ENCODE measurements at places on chromosomes 3 and 15. TPM values are rescaled to one million over a fixed set of nuclear protein-coding genes. Genes with fewer than 3 reads are reported as not detected.

- no peak for DNase-seq
Measured at GRCh38 chr3:119880966-119881365, 99.1 kb downstream of the NR1I2 start.

- DNase-seq: no peak
Measured at GRCh38 chr15:43799209-43799944, 643 bp downstream of the SERINC4 start.

DNA sequence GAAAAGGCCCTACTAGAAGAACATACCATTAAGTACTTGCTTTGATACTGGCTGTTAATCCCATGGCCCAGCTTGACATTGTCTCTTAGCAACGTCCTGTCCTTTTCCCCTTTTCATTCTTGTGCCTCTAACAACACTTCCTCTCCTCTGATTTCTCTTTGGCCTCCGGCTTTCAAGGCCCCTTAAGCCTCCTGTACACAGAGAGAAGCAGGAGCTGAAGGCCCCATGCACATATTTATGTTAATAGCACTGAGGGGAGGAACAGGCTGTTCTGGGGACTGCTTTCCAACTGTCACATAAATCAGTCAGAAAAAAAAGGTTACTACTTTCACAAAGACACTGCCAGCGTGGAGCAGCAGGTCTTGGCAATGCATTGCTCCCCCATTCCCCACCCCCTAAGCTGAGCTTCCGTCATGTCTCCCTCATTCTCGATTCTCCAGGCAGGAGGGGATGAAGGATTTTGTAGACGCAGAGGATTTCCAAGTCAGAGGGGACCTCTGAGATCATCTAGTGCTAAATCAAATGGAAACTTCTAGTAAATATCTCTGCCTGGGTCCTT, 257.4 kb upstream of the ADAMTS9 start:
- DNase-seq: no peak

BSN gene
- 0.62 TPM for total RNA-seq

- no peak for DNase-seq
Measured at GRCh38 chr3:43747641-43748040, 56.9 kb downstream of the ABHD5 start.

MAP3K13 gene
- total RNA-seq: 22.2 TPM

LIPC gene
- total RNA-seq: 24.4 TPM

DNA sequence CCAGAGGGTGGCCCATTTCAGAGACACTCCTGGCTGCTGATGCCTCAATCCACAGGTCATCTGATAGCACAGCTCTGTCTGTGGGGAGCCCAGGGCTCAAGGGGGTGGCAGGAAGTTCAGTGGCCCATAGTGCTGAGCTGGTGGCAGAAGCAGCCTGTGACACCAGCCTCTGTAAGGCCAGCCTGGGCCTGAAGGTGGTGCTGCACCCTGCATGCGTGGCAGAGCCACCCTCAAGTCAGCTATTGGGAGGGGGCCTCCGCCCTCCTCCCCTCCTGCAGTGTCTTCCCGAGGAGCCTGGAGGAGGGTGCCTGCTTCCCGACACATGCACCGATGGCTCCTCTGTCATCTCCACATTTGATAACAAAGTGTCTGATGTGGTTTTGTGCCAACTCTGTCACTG, 3.0 kb downstream of the PLA1A start:
- no peak for DNase-seq
